ENCODE measurements at places on chromosomes 5 and 9.

DNA sequence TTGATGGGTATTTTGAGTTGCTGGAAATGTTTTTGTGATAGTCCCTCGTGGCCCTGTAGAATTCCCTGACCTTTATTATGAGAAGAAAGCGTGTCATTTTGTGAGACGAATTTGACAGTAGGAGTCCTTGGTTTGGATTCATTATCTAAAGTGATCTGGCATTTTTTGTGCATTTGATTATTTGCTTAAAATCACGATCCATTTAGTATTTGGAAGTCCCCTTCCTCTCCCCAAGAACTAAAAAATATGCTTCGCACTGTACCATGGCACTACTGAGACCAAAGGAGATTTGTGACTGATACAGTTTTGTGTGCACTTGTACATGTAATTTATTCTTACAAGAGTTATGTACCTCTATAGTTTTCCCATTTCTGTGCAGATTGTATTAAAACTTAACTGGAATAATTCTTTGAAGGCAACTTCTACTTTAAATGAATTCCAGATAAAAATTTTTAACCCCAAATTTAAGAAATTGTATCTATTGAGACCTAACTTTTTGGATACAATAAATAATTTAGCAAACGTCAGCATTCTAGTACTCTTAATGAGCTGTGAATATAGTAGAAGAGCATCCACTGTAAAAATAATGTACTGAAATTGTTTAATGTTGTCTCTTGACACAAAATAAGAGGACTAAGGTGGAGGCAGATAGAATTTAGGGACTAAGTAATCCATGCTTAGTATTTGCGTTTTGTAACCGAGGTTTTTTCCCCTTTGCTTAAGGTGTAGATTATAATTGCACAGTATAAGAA lies 2.1 kb downstream of the MAP3K1 start:
- no peak for DNase-seq

DNA sequence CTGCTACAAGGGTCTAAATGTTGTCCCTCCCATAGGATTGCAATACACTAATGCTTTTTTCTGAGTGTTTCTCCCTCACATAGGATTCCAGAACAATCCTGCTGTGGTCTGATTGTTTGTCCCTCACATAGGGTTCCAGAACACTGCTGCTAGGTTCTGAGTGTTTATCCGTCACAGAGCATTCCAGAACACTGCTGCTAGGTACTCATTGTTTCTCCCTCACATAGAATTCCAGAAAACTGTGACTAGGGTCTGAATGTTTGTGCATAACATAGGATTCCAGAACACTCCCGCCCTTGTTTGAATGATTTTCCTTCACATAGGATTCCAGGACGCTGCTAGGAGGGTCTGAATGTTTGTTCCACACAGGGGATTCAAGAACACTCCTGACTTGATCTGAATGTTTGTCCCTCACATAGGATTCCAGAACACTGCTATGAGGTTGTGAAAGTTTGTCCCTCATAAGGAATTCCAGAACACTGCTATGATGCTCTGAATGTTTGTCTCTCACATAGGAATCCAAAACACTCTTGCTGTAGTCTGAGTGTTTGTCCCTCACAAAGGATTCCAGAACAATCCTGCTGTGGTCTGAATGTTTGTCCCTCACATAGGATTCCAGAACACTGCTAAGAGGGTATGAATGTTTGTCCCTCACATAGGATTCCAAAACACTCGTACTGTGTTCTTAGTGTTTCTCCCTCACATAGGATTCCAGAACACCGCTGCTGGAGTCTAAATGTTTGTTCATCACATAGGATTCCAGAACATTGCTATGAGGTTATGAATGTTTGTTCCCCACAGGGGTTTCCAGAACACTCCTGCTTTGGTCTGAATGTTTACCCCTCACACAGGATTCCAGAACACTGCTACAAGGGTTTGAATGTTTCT lies 213.5 kb downstream of the FOXD4L6 start:
- no peak for DNase-seq

DNA sequence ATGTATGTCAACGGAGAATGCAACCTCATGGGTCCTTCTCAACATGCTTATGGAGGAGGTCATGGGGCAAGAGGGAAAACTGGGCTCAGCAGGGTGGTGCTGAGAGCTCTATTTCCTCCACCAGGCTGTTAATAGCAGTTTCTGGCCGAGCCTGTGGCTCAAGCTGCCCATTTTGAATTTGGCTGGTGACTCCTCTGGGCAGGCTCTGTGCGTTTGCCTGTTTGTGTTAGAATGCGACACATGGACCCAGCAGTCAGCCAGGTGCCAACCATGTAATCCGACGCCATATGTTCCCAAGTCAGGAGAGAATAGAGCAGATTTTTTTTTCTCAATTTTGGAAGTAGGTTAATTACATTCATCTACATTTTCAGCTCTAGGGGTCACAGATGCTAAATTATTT lies 387.7 kb upstream of the CLINT1 start:
- no peak for DNase-seq

DNA sequence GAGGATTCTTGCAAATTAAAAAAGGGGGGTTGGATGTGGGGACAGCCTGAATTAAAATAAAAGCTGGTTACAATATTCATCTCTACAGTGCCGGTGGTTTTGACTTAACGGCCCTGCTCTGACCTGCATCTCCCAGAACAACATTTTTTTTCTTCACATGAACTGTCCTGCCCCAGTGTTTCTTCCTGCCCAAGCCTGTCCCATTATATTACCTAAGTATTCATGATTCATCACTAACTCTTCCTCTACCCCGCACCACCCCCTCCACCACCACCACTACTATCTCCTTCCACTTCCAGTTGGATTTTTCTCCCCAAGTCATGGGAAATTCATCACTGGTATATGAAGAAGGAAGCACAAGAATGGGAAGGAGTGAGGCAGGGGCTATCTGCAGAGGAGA lies 90.1 kb downstream of the ZFAND5 start:
- DNase-seq = no peak

DNA sequence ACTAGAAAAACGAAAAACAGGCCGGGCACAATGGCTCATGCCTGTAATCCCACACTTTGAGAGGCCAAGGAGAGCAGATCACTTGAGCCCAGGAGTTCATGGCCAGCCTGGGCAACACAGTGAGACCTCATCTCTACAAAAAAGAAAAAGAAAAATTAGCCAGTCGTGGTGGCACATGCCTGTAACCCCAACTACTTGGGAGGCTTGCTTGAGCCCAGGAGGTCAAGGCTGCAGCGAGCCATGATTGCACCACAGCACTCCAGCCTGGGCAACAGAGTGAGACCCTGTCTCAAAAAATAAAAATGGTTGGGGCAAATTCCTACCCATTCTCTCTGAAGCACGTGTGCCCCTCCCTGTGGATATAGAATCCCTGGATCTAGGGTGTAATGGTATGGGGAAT lies 8.4 kb upstream of the CFAP157 start:
- no peak for DNase-seq

GRCh38 chr5:120457839-120458507 lies 6.1 kb upstream of the PRR16 start:
- DNase-seq = no peak

DNA sequence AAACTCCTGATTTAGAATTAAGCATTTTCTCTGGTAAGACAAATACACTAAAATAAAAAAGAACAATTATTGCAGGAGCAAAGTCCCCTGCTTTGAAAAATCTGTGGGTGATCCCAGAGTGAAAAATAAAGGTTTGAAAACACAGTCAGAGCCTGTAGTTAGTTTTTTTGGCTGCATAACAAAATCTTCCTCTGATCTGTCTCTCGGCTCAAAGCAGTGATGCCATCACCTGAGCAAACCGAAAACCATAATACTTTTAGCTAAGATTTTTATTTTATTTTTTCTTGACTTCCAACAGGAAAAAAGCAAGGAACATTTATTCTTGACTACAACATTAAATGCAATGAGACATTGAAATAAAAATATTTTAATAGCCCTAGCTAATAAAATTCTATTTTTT lies 1.2 kb downstream of the CDH18 start:
- no peak for DNase-seq

- no peak for DNase-seq
Observed at GRCh38 chr5:103915081-103915480, 352.5 kb upstream of the NUDT12 start.
